ENCODE measurements at places on chromosomes 7 and 10.

GRCh38 chr7:22082886-22083703 lies 137.4 kb upstream of the CDCA7L start:
- DNase-seq = peak; percentile 85

DNA sequence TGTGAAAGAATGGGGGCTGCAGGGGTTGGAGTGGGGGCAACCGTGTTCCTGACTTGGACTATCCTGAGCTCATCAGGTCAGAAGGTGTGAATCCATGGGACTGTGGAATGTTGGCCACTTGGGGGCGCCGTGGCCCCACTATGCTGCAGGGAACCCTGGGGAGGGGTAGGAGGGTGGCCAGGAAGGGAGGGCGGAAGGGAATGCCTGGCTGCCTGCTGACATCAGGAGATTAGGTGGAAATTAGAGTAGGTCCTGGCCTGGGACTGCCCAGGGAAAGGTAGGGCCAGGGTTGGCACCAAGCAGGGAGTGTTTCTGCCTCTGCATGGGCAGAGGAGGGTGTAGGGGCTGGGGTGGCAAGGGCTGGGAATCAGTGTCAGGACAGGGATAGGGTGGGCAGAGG lies 65.8 kb upstream of the PRSS58 start:
- peak; percentile 81 for DNase-seq

GRCh38 chr7:43692582-43693373 lies 36.5 kb downstream of the COA1 start:
- DNase-seq = no peak

- no peak for DNase-seq
Measured at GRCh38 chr7:157560258-157560654, 223.5 kb downstream of the DNAJB6 start.

- no peak for DNase-seq
Measured at GRCh38 chr10:76286536-76286935, 855.1 kb downstream of the LRMDA start.

- DNase-seq = no peak
Measured at GRCh38 chr7:30074422-30075030, 46.3 kb downstream of the PLEKHA8 start.

- no peak for DNase-seq
Measured at GRCh38 chr10:3422282-3422681, 249.7 kb upstream of the PITRM1 start.

DNA sequence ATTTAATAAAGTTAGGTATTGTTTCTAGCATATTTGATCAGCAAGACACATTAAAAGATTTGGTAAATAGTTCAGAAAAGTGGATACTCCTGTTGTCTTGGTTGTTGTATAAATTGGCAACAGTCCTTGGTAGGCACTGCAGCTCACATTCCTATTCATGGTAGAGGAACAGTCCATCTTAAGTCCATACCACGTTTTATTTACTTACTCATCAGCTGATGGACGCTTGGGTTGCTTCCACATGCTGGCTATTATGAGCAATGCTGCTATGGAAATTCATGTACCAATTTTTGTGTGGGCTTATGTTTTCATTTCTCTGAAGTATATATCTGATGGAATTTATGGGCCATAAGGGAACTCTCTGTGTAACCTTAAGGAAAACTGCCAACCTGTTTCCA lies 43.3 kb downstream of the C10orf120 start:
- DNase-seq = no peak

DNA sequence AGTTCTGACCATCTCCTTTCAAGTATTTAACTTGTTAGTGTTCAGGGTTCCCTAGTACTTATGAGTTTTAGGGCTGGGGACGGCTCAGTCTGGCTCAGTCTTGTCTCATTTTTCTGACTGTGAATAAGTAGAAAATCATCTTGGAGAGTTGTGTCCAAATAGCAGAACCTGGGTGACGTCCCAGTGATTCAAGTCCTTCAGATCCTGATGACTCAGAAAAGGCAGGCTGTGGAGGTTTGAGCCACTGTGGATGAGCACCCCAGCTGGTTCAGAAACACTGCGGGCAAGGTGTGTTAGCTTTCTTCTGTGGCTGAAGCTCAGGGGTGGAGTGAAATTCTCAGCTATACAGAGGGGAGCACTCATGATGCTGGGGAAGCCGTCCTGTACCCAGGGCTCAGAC lies 154.4 kb upstream of the NPY start:
- DNase-seq = no peak

DNA sequence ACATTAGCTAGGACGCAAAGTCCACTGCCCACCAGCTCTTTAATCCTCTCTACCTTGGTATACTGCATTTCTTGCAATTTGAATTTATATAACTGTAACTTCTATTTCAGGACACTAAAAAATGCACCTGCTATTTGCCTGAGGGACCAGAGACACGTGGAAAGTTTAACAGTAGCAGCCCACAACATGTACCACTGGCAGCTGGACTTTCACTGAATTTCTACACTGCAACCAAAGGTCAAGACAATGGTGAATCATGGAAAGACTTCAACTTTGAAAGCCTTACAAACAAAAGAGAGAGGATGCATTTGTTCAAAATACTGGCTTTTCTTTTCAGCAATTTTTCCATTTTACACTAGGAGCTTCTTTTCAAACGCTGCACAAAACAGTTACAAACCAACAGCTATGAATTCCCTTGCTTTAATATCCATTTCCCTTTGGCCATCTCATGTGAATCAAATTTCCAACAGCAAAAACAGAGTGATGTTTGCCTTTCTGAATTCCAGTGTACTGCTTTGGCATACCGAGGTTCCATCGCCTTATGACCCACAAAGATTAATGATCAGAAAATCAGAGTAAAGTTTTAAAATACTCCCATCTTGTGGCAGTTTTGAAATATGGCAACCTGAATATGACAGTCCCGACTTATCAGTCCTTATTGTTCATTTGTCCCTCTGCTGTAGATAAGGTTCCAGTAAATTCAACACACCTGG lies 29.9 kb upstream of the HNRNPH3 start:
- DNase-seq = no peak

DNA sequence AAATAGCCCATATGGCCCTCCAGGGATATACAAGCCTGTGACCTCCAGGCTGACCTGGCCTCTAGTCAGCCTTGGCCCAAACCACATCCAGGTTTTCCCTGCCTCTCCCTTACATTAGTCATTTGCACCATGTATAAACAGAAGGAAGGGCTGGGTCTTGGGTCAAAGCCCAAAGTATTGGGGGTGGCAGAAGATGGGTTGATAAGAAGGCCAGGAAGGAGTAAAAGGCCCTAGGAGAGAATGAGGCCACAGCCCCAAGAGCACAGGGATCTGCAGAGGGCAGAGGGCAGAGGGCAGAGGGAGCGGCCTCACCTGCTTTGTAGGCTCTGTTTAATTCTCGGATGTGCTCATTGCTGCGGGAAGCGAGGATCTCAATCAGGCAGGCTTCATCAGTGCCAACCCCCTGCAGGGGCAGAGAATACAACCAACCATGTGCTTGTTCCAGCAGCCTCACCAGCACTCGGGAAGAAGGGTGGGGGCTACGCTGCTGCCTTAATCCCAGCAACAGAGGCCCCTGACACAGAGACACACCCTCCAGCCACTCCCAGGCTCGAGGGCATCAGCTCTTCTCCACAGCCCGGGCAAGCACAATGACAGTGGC lies 31.3 kb downstream of the PLAC9 start:
- DNase-seq = no peak

GRCh38 chr7:105835441-105835840 lies 41.0 kb downstream of the ATXN7L1 start:
- DNase-seq = no peak

DNA sequence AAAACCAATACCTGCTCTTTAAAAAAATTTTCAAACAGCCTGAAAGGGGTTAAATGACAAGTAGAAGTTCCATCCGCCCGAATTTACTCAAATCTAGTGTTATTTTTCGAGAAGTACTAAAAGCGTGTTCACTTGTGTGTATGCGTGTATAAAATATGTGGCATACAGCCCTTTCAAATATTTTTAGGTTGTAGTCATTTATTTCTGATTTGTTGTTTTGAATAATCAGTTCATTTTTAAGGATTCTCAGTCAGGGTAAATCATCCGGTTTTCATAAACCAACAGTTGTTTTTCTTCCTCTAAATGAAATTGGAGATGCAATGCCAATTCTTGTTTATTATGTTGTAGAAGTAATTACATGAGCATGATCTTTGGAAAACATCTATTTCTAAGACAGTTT lies 6.9 kb upstream of the SUN1 start:
- no peak for DNase-seq

- DNase-seq = peak; percentile 25
Measured at GRCh38 chr10:99834410-99834809, 52.0 kb downstream of the ABCC2 start.

DNA sequence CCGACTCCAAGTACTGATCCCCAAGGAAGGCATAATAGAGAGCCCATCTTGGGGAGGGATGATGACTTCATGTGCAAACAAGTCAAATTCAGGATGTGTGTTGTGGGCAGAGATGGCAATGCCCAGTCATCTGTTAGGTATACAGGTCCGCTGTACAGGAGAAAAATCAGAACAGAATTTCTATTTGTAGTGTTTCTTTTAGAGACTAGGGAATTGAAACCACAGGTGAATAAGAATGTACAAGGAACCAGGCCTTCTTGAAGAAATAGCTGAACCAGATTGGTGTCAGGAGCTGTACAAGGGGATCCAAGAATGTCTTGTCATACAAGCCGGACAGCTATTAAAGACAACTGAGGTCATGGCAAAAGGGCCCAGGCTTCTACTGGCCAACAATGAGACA lies 147.9 kb downstream of the PFKFB3 start:
- DNase-seq = no peak

DNA sequence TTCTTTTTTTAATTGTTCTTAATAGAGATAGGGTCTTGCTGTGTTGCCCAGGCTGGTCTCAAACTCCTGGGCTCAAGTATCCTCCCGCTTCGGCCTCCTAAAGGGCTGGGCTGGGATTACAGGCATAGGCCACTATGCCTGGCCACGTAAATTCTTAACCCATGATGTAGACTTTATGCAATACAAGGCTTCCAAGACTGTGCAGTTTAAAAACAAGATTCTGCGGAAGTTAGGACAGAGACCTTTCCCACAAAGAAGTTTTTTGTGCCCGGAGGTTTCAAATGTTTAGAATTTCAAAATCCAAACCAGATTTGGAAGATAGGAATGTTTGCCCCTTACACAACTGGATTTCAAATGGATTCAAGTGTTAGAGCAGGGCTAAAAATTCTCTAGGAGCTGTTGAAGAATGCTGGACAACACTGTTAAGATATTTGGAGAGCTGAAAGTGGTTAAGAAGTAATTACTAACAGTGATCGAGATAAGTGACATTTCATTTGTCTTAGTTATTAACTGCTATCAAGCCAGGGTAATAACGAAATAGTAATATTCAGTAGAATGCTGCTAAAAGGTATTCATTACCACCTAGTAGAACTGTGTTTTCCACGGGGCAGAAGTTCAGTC lies 7.4 kb downstream of the APBB1IP start:
- DNase-seq = no peak

GRCh38 chr7:100991631-100992030 lies 22.3 kb downstream of the MUC12 start:
- no peak for DNase-seq

DNA sequence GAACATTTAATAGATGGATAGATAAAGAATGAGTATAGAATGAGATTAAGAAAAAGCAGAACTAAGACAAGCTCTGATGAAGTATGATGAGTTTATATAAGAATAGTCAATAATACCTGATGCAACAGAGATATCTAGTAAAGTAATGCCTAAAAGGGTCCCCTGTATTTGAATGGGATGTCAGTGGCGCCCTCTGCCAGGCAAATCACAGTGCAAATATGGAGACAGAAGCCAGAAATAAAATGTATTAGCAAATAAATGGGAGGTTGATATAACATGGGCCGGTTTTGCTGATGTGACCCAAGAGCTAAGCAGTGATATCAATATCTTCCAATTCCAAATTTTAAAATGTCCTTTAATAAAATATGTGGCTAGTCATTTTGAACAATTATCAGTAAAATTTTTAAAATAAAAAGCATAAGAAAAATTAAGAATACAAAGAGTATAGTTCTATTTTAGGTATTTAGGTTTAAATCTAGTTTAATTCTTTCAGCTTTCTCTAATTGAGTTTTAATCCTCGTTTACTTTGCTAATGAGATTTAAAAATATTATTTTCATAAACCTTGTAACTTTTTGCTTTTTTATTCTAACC lies 62.6 kb downstream of the ADK start:
- peak; percentile 71 for DNase-seq

DNA sequence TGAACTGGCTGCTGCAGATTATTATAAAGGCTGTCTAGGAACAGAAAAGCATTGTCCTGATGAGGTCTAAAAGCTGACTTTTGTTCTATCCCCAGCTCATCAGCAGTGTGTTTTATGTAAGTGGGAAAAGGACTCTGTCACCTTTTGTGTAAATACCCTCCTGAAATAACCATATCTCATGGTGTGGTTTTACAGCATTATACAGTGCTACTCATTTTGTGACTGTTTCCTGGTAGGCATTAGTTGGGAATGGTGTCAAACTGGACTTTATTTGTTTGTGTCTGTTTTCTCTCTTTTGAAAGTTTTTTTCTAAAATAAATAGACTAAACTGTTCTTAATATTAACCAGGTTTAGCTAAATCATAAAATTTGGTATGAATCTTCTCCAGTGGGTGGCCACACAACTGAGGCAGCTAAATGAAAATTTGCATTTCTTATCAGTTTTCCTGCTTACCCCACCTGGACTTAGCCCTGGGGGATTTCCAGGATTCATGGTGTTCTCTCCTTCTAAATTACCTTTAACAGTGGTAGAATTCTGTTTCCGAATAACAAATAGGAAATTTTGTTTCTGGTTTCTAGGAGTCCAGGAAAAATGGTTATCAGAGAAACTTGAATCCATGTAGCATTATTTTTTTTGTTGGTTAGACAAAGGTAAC lies 140.9 kb downstream of the LHFPL3 start:
- DNase-seq = no peak

GRCh38 chr10:88819290-88819689 lies 16.8 kb downstream of the LIPM start:
- DNase-seq = no peak

- peak; percentile 91 for DNase-seq
Measured at GRCh38 chr7:131654668-131655326, 98.4 kb upstream of the PODXL start.

DNA sequence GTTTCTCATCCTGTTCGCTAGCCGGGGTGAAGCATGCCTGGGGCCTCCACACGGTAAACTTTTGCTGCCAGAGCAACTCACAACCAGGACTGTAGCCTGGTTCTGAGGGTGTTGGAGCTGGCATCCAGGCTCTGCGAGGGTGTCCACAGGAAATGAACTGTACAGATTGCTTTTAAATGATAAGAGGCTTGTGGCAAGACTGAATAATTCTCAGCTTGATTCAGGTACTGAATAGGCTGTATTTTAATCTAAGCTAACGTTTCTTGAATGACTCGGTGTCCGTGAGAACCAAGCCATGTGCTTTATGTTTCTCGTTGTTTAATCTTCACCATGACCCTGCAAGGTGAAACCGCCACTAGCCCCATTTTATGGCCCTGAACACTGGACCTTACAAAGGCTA lies 49.3 kb downstream of the EEPD1 start:
- no peak for DNase-seq
